ENCODE measurements at places on chromosomes 11 and 22.

DNA sequence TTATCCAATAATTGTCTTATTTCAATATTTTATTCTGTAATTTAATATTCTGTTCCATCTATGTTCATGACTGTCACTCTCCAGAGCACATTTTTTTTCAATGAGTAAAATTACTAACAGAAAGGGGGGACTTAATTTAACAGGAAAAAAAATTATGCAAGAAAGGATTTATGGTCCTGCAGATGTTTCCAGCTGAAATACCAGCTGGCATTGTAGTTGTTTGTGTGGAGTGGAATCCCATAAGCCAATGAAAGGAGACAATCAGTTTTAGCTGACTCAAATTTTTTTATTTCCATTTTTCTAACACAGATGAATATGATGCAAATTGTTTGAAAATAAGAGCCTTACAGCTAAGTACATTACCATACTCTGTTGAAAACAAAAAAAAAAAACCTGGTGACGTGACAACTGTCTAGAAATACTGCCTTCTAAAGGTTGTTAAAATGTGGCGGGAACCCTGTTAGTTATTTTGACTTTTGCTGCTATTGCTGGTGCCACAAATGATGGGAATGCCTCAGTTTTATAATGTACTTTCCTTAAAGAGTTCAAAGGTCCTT is 389.1 kb downstream of the ETS1 start:
- no peak for DNase-seq

DNA sequence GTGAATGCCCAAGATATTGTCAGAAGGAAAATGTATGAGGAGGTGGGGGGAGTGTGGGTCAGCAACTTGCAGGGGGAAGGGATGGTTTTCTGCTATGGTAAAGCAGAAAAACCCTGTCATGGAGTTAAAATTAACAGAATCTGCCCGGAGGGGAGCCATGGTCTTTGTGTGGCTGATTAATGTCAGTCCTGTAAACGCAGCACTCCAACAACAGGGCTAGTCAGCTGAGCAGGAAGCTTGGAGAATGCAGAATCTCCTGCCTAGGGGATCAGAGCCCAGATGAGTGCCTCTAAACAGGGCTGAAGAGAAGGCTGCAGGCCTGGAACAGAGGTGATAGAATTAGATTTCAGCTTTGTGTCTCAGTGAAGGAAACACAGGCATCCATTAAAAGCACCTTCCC is 140.9 kb upstream of the MTNR1B start:
- peak; percentile 17 for DNase-seq

DNA sequence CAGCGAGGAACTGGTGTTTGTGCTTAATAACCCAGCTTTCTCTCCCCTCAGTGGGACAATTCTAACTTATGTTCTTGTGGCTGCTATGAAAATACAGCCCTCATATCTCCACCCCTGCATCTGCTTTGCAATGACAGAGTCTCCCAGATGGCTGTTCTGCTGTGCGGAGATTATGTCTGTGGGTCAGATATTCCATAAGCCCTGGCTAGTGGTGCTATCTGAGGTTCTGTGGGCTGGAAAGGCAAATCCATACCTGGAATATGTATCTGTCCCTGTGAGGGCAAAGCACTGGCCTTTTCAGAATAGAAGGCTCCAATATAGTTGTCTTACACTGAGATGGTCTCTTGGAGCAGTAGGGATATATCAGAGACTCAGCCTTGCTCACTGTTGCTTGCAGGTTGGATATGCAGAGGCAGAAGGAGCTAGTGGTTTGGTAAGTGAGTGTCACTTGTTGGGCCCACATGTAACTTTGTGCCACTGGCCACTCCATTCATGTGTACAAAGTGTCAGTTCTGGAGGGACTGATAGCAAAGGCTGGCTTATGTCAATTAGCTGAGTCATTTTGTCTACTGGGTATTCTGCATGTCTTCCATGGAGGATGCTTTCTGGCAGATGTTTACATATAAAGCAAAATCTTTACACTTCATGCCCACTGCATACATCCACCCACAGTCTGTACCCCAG is 246.6 kb downstream of the FAM76B start:
- DNase-seq: no peak

DNA sequence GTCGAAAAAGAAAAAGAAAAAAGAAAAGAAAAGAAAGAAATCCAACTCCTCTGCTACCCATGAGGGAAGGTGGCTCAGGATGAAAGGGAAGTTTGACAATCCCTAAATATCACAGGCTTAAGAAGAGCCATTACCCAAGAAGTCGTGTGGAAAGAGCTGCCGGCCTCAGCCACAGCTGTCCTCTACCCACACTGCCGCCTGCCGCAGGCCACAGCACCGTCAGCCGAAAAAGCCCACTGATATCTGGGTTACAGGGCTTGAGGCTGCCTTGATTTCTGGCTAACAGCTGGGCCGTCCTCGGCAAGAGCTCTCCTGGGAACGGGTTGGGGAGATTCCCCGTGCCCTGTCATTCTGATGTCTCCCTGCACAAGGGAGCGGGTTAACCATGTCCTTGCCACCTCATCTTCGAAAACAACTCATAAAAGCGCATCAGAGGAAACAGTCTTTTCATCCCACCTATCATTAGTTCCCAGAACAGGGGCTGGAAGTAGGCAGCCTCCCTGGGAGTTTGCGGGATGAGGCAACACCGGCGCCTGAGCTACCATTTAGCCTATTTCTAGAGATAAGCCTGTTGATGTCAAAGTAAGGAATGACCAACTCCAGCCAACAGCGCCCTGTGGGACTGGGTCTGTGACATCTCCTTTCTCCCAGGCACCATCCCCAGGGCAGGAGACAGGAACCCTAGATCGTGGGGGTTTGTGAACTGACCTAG is 21.8 kb upstream of the SNX32 start:
- DNase-seq: no peak

- peak; percentile 61 for DNase-seq
These were observed 5.6 kb upstream of the KIAA0930 start for GRCh38 chr22:45246060-45246985.

DNA sequence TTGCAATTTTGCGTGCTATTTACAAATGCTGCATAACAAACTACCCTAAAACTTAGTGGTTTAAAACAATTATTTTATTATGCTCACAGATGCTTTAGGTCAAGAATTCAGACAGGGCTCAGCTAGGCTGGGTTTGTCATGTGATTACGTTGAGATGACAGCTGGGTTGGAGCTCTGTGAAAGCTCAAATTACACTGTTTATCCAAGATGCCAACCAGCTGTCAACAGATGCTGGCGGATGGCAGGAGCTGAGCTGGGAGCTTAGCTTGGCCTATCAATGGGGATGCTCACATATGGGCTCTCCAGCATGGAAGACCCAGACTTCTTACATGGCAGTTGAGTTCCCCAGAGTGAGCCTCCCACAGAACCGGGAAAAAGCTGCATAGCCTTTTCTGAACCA is 62.7 kb downstream of the STK33 start:
- DNase-seq: peak; percentile 9

GRCh38 chr11:101030692-101031091 is 98.9 kb downstream of the PGR start:
- no peak for DNase-seq

DNA sequence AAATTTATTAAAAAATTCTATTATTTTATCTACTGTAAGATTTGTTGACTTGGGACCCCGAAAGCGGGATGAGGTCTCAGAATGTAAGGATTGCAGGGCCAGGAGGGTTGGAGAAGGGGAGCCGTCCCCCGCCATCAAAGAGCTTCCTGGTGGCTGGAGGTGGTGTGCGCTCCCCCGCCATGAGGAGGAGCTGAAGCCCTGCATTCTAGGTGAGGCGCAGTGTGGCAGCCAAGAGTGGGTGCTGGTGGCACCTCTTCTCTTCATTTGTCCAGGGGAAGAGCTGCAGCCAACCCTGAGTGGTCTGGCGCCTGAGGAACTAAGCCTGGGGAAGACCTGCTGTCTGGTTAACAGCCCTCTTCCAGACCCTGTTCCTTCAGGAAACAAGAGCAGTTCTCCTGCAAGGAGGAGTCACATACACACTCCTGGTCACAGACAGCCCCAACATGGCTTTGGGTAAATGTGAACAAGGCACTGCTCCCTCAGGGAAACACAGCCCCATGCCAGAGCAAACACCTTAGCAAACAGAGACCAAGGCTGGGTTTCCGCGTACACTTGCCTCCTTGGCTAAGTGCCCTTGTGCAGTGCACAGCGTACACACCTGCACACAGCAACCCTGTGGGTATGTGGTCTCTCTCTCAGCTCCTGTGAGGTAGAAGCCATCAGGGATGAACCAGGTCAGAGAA is 17.3 kb downstream of the RTN4RL2 start:
- DNase-seq: no peak

DNA sequence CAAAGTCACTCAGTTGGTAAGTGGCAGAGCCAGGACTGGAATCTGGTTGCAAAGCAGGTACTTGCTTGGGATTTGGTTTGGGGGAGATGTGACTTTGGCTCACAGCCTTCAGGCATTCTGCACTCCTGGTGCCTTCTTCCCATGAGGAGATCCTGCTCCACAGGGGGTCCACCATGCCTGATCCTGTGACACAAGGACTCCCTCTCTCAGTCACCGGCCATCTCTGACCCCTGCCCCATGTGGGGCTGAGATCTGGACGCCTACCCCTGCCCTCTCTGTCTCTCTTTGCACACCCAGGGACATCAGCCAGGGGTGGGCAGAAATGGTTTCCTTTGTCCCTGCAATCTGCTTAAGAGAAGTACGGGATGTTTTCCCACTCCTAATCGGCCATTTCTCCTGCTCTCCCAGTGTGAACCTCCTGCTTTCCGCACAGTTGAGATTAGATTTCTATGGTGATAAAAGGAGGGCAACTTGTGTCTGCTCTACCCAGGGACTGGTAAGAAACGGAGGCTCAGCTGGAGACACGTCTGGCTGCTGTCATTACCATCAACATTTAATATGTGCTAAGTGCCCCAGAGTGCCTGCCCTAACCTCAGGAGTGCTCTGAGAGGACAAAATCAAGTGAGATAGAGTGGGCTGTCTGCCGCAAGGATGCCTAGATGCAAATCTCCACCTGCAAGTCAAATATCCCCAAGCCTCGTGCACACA is 11.1 kb upstream of the FXYD6 start:
- no peak for DNase-seq

GRCh38 chr11:124791626-124792341 is 8.4 kb downstream of the MSANTD2 start:
- DNase-seq: no peak

GRCh38 chr22:41668971-41669911 is 19.4 kb downstream of the SNU13 start:
- DNase-seq: no peak

GRCh38 chr11:22430141-22430541 is 92.0 kb downstream of the SLC17A6 start:
- no peak for DNase-seq

- DNase-seq: no peak
These were observed 35.5 kb upstream of the SLC22A24 start for GRCh38 chr11:63179432-63180041.

DNA sequence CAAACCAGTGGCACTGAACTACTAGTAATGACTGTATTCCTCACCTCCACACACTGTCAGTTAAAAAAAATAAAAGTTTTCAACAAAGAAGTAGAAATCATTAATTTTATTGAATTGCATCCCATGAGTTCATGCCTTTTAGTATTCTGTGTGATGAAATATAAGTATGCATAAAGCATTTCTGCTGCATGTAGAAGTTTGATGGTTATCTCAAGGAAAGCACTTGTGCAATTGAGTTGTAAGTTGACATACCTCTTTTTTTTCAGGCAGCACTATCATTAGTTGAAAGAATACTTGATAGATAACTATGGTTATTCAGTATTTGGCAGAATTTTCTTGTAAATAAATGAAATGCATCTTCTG is 104.4 kb downstream of the STIM1 start:
- DNase-seq: no peak

GRCh38 chr11:72683782-72684200 is 9.6 kb upstream of the PDE2A start:
- peak; percentile 60 for DNase-seq

DNA sequence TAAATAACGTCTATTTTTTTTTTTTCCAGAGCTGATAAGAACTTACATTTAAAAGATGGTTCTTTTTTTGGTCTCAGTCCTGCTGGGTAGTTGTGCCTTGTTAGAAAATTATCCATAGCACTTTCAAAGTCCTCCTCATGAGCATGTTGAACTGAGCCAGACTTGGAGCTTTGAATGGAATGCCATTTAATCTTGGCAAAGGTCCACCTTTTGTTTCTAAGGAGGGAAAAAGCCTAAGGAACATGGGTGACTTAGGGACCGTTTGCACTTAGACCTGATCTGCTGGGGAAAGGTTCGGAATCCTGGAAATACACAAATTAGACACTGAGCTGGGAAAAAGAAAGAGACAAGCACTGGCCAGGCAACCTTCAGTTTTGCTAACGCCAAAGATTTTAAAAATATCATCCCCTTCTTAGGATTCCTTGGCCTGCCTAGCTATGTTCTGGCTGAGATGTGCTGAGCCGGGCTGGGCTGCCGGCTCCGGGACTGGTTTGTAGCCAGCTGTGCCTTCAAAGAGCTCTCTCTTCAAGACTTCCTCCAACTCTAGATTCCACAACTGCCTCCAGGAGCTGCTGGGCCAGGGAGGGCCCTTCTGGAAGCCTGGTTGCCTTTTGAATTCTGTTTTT is 67.4 kb downstream of the ENDOD1 start:
- DNase-seq: no peak

- no peak for DNase-seq
These were observed 42.2 kb downstream of the SYT13 start for GRCh38 chr11:45243967-45244366.

GRCh38 chr11:64121663-64122410 is 44.1 kb downstream of the MACROD1 start:
- DNase-seq: no peak

DNA sequence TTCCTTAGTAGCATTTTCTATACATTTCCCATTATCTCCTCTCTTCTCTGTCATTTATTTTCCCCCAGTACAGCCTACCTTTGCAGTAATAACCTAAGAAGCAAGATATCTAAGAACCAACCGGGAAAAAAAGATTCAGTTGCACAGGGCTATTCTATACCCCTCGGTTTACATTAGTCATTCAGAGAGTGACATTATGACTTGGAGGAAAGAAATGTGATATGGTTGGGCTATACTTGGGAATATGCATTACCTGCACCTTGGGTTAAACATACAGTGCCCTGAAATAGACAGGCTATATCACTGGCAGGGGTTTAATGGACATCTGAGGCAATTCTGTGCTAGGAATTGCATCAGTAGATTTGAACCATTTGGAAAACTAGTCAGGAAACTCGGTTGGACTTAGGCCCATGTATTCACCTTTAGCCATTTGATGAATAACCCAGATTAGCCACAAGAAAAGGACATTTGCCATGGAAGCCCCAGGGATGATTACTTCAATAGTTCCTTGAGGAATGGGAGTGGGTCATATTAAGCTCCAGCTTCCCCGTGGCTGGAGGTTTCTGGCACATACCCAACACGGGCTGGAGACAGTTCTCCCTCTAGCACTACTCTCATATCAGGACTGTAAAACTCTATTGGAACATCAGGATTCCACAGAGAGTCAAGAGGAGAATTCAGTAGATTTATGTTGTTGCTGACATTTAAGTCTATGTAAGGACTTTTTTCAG is 973.2 kb downstream of the NTM start:
- DNase-seq: no peak

All from right kidney (tissue), 9 donors.